ENCODE measurements at places on chromosomes 4 and X. TPM values are rescaled to one million over a fixed set of nuclear protein-coding genes. Genes with fewer than 3 reads are reported as not detected.

ACOX3 gene
- 35.4 TPM for total RNA-seq

NOCT gene
- total RNA-seq, result 28.2 TPM

PDHA1 gene
- 76.2 TPM for total RNA-seq

VCX2 gene
- not detected for total RNA-seq

SLC7A11 gene
- total RNA-seq, result 242 TPM

PGAM4 gene
- not detected for total RNA-seq

EREG gene
- total RNA-seq, result not detected

ASMT gene
- total RNA-seq, result not detected

FGFBP2 gene
- total RNA-seq, result not detected

ADH7 gene
- total RNA-seq, result not detected

H2BW2 gene
- total RNA-seq, result not detected

NPY2R gene
- not detected for total RNA-seq

SH2D1A gene
- not detected for total RNA-seq

SPIN3 gene
- total RNA-seq, result 6.5 TPM

DGKQ gene
- 14.8 TPM for total RNA-seq

GPR143 gene
- total RNA-seq, result 3.3 TPM

XAGE1A gene
- not detected for total RNA-seq

TACC3 gene
- total RNA-seq, result 37.4 TPM

MAGEA2B gene
- not detected for total RNA-seq

TREX2 gene
- total RNA-seq, result 1.2 TPM

SLC38A5 gene
- 76.5 TPM for total RNA-seq

Data from thoracic aorta endothelial cell (primary cell).